ENCODE measurements at places on chromosomes 12 and 14.

DNA sequence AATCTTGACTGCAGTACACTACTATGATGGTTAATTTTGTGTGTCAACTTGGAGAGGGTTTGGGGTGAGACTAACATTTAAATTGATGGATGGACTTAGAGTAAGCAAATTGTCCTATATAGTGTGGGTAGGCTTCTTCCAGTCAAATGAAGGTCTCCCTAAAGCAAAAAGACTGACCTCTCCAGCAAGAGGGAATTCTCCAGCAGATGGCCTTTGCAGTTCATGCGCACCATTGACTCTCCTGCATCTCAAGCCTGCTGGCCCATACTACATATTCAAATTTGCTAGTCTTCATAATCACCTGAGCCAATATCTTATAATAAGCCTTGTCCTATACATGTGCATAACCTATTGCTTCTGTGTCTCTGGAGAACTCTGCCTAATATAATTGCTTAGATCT is 260.2 kb downstream of the RERGL start:
- no peak for DNase-seq

GRCh38 chr12:29346769-29347421 is 34.1 kb downstream of the ERGIC2 start:
- no peak for DNase-seq

GRCh38 chr12:68803948-68804656 is 3.9 kb upstream of the MDM2 start:
- DNase-seq: no peak

DNA sequence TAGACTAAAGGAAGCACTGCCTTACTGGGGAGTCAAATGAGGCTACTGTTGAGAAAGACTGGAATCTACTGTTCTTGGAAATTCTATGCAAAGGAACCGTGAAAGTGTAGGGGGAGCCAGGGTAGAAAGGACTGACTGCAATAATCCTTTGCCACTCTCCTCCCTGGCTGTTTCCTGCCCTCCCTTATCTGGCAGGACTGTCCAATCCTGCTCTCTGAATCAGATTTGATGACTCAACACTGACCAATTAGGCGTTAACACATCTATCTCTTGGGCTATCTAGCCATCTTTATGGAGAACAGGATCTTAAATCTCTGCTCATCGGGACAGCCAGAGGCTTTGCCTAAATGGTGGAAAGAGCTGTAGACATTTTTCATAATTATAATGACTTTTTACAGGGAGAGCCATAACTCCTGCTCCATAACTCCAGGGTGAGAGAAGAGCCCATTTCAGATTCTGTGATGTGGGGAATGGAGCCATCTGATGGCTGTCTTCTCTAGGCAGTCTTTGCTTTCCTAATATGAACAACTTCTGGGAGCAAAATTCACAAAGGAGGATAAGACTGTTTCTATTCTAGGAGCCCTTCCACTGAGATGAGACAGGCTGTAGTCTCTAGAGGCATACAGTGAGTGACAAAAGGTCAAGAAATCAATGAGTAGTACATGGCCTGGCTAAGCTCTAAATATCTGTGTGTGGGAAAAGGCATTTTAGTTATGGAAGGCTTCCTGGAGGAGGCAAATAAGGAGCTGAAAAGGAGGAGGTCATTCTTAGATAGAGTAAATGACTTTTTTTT is 68.9 kb upstream of the CISTR start:
- no peak for DNase-seq

- DNase-seq: no peak
Observed at GRCh38 chr14:63006531-63006930, 38.7 kb downstream of the KCNH5 start.

- no peak for DNase-seq
Observed at GRCh38 chr14:31480156-31480555, 7.7 kb downstream of the GPR33 start.

- DNase-seq: peak; percentile 63
Observed at GRCh38 chr12:18861287-18861858, 123.5 kb downstream of the CAPZA3 start.

Measured in NCI-H524 (cell line).